ENCODE measurements at places on chromosomes 1 and 21.

DNA sequence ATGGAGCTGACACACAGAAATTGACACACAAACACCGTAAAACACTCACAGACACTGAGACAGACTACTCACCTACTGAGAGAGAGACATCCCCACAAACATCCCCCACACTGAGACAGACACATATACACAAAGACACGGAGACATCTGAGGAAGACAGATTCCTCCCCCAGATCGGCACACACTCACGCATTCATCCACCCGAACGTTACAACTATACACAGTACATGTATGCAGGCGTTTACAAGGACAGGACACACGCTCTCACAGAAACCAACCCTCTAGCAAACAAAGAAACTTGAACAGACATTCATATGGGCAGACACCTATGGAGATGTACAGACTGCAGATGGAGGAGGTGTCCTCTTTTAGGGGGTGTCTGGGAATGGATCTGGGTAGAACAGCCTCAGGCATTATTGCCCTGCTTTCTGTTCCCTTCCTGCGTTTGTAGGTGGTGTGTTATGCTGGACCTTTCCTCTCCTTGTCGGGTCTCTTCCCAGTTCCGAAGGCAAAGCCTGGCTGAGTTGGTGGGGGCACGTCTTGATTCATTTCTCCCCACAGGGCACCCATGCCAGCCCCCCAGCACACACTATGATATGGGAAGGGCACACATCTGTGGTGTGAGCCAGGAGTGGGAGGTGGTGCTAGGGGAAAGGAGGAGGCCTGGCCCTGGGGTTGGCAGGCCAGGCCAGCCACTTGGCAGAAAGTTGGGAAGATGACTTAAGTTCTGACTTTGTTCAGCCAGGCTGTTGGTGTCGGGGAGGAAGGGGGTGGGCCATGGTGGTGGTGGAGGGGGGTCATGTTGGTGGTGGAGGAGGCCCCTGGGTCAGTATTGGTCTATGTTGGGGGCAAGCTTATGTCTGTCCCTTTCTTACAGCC, 1.5 kb downstream of the KIRREL1 start:
- no peak for DNase-seq

DNA sequence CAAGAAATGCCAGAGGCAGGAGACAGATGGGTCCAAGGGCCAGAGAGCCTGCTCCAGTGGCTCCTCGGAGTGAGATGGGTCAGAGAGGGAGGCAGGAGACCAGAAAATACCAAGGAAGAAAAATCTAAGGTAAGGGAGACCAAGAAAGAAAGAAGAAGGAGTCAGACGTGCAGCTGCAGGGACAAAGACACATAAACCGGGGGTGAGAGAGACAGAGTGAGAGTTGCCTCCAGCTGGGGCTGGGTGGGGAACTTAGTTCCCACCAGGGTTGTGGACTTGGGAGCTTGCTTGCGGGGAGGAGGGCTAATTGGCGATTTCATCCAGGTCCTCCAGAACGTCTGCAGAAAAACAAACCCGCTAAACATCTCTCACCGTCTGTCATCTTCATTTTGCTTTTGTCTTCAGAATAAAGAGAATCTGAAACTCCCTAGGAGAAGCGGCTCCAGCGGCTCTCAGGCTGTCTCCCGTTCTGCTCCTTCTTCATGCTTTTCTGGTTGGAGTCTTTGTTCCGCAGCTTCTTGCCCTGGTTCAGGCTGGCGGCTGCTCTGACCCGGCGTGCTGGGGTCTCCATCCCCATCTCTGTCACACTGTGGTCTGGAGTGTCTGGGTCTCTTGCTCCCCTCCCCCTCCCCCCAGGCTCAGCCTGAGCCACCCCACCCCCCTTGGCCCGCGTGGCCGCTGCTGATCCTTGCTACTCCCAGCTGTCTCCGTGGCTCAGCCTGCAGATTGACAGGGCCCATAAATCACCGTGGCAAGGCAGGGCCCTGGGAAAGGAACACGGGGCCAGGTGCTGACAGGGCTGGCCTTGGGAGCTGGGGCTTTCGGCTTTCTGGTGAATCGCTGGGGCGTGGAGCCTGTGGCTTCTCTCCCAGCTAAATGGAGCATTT, 66.6 kb downstream of the UBIAD1 start:
- DNase-seq: peak; percentile 58

- peak; percentile 97 for DNase-seq
Measured at GRCh38 chr1:151539321-151540020, 638 bp upstream of the TUFT1 start.

DNA sequence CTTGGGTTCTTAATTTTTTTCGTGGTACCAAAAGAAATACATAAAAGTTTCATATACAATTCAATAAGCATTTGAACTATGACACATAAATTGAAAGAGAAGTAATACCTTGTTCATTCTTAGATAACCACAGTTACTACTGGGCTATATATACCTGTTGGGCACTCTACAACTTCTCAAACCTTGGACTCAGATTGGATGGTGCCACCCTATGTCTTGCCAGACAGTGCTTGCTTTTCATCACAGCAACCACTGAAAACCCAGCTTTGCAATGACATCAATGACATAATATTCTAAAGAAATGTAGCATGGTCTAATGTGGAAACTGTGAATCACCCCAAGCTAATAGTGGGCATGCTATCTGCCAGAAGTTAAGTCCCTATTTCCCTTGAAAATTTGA, 62.8 kb upstream of the DPH5 start:
- no peak for DNase-seq

- DNase-seq: peak; percentile 72
Measured at GRCh38 chr1:159177272-159177907, 6.0 kb downstream of the CADM3 start.

- DNase-seq: peak; percentile 3
Measured at GRCh38 chr1:82775406-82776000, 974.8 kb downstream of the ADGRL2 start.

Measured in LHCN-M2 (cell line).